ENCODE measurements at places on chromosomes 1 and 21.

GRCh38 chr1:59678493-59679228 is 136.1 kb upstream of the HOOK1 start:
- DNase-seq: no peak

- DNase-seq: no peak
Observed at GRCh38 chr1:16302709-16303627, 49.3 kb downstream of the FBXO42 start.

DNA sequence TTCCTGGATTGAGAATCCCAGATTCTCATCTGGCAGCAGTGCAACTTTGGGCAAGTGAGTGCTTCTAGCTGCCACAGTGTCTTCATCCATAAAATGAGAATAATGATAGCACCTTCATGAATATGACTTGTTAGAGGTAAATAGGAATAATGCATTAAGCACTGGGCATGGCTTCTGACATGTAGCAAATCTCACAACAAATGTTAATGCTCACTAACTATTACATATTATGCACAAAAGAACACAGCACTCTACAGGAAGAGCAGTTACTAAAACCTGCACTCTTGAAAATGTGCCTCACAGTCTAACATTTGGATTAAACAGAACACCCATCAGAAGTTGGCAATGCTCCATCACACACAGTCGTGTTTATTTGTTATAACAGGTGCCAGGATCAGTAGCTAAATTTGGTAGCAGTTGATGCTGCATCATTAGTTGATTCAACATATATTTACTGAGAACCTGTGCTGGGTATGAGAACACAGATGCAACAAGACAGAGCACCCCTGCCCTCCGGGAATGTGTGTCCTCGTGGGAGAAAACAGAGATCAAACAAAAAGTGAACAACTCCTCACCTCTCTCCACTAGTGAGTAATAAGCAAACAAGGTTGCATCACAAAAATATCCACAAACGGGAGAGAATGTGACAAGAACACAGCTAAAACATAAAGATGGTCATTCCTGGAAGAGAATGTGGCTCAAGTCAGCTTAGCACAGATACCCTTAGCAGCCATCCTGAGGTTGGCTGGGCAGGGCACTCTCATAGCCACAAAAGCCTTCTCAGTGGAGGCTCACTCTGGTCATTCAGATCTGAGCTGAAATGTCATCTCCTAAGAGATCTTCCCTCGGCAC is 26.2 kb upstream of the LBR start:
- no peak for DNase-seq

DNA sequence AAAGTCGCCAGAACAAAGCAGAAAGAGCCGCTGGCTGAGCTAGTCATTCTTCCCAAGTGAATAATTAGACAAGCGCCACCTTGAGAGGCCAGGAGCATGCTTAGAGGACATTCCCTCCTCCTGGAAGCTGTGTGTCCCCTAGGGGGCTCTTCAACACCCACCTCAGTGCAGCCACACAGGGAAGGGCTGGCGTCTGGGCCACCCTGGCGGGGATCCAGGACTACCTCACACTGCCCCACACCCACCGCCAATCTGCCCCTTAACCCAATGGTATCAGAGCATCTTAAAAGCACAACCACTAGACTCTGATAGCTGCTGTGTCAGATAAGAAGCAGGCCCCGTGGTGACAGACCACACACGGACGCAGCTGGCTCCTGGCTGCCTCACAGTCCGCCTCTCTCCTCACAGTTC is 24.9 kb downstream of the SETD4 start:
- no peak for DNase-seq

- DNase-seq: no peak
Observed at GRCh38 chr21:37542512-37542911, 175.9 kb downstream of the DYRK1A start.

GRCh38 chr1:183498342-183498991 is 26.2 kb downstream of the SMG7 start:
- no peak for DNase-seq

DNA sequence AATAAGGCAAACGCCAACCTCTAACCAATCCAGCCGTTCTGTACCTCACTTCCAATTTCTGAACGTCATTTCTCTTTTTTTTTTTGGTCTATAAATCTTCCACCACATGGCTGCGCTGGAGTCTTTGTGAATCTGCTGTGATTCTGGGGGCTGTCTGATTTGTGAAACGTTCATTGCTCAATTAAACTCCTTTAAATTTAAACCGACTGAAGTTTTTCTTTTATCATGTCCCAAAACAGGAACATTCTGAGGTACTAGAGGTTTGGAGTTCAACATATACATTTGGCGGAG is 65.5 kb upstream of the BACH1 start:
- DNase-seq: no peak

DNA sequence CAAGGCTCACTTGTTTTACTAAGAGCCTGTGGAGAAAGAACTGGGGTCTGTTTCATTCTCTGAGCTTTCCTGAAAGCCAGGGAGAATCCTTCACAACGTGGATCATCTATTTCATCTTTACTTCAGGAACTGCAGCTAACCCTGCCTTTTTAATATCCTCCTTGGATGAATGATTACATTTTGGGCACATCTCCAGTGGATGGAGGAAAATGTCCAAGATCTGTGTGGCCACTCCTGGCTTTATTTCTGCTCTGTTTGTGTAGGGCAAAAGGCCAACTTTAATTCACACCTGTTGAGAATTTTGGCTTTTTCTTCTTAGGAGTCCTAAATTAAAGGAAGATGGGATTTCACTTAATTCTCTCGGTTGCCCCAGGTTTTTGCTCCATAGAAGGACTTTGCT is 69.5 kb upstream of the CACNA1E start:
- no peak for DNase-seq

DNA sequence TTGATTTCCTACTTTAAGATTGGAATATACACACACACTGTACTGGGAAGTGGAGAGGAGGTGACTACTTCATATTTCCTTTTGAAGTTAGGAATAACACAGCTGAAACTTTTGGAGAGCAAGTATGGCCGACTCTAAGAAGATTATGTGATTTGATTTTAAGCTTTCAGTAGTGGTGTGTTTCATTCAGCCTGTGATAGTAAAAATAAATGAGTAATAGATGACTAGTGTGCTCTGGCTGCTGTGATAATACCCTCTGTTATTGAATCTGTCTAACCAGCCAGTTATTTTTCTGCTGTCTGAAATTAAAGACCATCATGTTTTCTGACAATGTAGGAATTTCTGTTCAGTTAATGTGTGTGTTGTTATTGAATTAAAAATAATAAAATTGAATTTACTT is 48.3 kb downstream of the CTTNBP2NL start:
- DNase-seq: no peak

DNA sequence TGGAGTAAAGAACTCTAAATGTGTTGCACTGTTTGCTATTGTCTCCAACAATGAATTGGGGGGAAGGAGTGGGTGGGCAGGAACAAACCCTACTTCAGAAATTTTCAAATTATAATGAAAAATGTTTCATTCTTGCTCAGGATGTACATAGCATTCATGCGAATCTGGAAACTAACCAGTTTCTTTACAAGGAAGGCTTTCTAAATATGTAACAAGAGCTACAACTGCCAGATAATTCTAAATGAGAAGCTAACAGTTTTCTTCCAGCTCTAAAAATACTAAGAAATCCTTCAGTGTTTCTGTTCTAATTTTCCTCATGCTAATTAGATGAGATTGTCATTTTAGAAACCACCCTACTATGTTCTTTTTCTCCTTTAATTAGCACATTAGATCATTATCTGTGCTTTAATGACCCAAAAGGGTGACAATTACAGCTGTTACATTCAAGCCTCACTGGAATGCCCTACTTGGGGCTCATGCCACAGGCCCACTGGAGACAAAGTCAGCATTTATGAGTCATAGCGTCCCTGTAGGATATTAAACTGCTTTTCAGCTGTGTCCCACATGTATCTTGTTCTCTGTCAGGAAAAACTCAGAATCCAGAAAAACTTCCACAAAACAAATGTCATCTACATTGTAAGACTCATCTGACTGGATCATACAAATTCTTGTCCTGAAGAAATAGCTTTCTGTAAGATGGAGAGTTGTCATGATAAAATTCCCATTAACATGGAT is 804.6 kb upstream of the CXADR start:
- DNase-seq: no peak

DNA sequence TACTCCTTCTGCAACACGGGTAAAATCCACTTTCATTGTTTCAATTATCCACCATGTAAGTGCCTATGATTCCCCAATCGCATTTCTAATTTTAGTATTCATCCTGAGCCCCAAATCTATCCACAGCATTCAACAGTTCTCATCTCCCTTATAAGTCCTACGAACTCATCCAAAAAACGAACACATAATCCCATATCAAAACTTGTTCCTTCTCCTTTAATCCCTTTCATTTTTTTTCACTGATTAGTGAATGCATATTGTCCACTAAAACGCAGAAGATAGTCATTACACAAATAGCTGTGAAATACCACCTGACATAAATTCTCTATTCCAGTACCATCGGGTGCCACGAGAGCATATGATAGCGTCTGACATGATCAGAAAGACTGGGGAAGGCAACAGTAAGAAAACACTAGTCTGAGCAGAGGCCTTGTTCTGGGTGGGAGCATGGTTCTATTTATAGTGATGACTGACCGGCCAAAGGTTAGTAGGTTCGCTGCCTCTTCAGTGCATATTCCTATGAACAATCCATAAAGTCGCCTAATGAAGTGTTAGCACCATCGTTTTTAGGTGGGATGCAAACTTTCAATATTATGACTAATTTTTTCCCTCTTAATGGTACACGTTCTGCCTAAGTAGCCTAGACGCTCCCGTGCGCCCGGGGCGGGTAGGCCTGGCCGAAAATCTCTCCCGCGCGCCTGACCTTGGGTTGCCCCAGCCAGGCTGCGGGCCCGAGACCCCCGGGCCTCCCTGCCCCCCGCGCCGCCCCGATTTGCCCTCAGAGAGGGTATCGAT is 648 bp downstream of the ATP5PF start:
- DNase-seq: no peak

- DNase-seq: no peak
Observed at GRCh38 chr1:160761046-160761445, 22.0 kb downstream of the SLAMF7 start.

GRCh38 chr1:245444147-245444828 is 289.5 kb downstream of the KIF26B start:
- no peak for DNase-seq

GRCh38 chr1:63448731-63449246 is 74.2 kb downstream of the ITGB3BP start:
- no peak for DNase-seq

DNA sequence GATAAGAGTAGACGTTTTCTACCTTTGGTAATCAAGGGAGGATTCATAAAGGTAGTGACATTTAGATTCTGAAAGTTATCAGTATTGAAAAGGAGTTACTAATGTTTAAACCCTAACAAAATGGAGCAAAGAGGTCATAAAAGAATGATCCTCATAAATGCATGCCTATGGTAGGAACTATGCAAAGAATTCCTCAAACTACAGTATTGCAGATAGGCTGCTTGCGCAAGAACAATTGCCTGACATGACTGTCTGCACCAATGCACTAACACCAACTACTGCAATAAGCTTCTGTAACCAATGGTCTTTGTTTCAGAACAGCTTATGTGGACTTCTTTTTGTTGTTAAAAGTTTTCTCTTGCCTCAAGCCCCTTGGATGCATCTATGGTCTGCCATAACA is 597.3 kb upstream of the ADGRL4 start:
- no peak for DNase-seq

- no peak for DNase-seq
Observed at GRCh38 chr1:180969434-180969833, 53.2 kb downstream of the STX6 start.

GRCh38 chr1:247491328-247491727 is 33.4 kb upstream of the OR2B11 start:
- DNase-seq: no peak

DNA sequence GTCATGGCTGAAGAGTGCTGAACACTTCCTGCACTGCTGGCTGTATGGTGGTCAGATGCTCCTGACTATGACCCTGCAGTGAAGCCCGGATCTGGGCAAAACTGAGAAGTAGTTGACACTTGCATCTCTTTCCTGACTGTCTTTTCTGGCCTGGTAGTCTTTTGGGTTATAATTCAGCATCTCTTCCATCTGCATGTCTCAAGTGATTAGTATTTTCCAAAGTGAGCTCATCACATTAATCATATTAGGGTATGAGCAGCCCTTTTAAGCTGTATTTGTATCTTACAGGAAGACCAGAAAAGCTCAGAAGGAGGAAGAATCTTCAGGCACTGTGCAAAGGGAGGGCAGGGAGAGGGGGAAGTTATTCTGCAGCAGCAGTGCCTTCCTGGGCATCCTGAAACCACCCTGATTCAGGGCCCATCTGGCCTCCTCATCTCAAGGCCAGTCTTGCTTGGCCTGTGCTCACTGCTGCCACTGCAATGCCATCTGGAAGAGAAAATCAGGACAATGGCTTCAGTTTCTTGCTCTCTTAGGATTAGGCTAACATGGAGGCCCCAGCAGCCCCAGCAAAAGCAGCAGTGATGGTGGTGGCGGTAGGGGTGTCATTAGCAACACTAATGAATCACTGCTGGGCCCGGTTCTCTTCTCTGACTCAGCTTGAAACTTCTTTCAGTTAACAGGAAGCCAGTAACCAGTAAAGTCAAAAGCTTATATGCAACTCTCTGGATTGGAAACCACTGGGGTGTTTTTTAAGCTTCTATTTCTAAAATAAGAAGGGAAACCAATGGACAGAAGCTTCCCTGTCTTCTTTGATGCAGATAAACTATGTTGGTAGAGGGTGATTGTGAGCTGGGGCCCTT is 63.3 kb upstream of the WDR26 start:
- peak; percentile 51 for DNase-seq

DNA sequence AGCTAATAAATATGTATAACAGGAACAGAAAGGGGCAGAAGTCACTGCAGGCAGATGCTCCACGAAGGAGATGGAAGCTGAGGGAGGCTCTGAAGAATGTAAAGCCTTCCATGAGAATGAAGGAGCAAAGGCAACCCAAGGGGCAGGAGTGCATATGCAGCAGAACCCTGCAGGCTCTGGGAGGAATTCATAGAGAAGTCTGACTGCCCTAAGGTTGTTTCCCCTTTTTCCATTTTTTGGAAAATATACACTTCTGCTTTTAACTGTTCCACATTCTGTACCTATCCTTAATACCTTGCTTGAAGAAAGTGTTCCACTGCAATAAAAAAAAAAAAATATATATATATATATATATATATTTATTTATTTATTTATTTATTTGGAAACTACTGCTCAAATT is 69.6 kb downstream of the CD34 start:
- no peak for DNase-seq

DNA sequence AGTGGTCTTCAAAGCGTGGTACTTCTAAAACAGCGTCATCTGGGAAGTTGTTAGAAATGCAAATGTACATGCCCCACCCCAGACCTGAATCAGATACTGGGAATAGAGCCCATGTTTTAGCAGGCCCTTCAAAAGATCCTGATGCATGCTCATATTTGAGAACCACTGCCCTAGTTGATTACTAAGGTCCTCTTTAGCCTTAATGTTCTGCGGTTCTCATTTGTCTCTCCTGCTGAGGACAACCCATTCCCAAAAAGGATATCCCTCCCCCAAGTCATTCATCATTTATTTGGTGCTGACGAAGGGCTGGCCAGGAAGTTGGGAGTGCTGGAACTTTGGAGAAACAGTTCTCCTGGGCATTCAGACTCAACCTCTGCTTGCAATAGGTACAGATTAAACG is 92.4 kb upstream of the RALGPS2 start:
- DNase-seq: no peak

Data from stimulated activated CD4-positive, alpha-beta T cell treated with anti-CD3 and anti-CD28 coated beads, Interleukin-12 subunit alpha, Interleukin-12 subunit beta, amount 100 ng/mL, for 24 hours (primary cell).